Omental fat pad (tissue), 4 donors: ENCODE measurements at places on chromosomes 5 and 9. TPM values are rescaled to one million over a fixed set of nuclear protein-coding genes. Genes with fewer than 3 reads are reported as not detected.

ANKRD18B gene
- total RNA-seq, result not detected

DNA sequence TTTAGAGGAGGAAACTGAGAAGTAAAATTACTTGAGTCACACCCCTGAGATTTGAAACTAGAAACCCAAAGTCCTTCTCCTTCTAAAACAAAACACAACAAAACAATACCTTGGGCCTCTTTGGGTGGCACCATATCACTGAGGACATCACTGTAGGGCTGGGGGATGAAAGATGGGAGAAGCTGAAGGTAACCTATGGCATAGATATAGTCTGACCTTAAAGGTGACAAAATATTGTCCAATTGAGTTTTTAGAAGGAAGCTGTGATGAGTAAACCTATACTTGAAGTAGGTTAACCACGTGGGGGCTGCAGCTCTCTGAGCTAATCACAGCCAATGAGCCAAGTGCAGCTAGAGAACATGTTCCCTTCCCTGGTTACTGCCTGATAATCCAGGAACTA is 167.4 kb upstream of the CD180 start:
- DNase-seq, result no peak

DNA sequence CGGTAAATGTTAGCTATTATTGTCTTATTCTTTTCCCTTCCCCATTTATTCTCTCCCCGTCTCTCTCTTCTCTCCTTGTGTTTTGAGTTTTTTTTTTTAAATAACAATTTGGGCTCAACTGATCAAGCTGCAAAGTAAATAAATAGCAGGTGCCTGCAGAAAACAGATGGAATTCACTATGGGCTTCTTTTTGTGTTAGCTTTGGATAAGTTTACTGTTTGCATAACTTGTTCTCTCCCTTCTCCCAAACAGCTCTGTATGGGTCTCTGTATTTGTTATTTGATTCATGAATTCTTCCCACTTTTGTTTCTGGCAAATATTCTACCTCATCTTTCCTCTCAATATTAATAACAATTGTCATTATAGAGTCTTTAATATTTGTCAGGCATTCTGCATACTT is 111.8 kb upstream of the ASTN2 start:
- no peak for DNase-seq

S1PR3 gene
- 25.6 TPM for total RNA-seq

TAF11L10 gene
- not detected for total RNA-seq
